ENCODE measurements at places on chromosomes 11 and 22.

DNA sequence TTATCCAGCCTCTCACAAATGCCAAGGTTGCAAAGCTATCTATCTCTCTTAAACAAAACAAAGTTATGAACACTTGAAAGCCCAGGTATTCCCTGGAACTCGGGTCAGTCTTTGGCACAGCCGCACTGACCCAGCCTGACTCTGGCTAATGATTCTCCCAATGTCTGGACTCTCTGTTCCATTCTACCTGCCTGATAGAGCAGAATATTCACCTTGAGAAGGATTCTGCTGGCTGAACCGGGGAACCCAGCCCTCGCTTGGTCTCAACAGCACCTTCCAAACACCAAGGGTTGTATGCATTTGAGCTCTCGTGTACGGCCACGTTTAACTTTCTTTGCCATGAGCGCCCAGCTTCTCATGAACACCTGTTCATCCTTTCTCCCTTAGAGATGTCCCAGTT, 116.8 kb downstream of the ZBTB16 start:
- DNase-seq: no peak

- DNase-seq: no peak
Observed at GRCh38 chr11:126383339-126384335, 28.2 kb downstream of the ST3GAL4 start.

- no peak for DNase-seq
Observed at GRCh38 chr22:34866495-34867131, 199.3 kb upstream of the ISX start.

DNA sequence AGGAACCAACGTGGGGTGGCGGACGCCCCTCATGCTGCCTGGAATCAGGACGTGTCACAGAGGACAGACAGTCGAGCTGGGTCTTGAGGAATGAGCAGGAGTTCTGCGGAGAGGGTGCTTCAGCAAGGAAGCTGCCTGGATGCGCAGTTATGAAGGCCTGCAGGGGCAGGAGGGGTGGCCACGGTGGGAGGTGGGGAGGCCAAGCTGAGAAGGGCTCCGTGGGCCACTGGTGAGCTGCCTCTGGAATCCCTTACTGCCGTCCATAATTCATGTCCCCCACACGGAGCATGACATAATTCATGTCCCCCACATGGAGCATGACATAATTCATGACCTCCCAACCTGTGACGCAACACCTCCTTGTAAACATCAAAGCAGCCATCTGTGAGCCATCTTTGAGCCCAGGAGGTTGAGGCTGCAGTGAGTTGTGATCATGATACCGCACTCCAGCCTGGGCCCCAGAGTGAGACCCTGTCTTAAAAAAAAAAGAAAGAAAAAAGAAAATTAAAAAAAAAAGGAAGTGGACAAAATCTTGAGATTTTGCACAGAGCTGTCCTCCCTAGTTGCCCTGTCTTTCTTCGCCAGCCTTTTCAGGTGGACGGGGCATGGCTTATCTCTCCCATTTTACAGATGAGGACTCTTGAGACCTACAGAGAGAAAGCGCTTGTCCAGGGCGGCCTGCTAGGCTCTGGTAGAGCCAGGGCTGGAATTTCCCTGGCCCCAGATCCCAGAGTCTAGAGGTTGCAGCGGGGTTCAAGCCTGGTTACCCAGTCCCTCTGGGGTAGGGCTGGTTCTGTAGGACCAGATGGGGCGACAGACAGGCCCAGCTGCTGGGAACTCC, 24.3 kb upstream of the PICK1 start:
- DNase-seq: no peak

DNA sequence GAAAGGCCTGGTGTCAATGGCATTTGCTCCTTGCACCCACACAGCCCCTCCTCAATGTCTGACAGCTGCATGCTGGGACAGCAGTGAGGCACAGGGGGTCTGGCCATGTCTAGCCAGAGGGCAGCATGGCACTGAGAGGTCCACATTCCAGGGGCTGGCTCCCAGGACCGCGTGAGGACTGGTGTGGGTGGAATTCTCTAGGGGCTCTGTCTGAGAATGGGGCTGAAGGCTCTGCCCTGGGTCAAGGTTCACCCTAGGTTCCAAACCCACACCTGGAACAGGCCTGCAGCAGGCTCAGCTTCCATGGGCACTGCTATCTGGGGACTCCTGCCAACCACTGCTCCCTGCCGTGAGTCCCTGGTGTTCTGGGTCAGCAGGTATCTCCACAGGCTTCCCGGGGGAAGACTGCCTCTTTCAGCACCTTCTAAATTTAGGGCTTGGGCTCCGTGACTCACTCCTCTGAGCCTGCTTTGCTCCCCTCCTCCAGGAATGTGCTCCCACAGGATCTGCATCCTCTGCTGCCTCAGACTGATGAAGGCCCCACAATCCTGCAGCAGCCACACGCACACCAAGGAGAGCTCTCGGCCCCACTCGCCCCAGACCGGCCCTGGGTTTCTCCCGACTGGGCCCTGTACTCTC, 4.2 kb downstream of the STARD10 start:
- no peak for DNase-seq
